ENCODE measurements at places on chromosomes 13 and 19.

DNA sequence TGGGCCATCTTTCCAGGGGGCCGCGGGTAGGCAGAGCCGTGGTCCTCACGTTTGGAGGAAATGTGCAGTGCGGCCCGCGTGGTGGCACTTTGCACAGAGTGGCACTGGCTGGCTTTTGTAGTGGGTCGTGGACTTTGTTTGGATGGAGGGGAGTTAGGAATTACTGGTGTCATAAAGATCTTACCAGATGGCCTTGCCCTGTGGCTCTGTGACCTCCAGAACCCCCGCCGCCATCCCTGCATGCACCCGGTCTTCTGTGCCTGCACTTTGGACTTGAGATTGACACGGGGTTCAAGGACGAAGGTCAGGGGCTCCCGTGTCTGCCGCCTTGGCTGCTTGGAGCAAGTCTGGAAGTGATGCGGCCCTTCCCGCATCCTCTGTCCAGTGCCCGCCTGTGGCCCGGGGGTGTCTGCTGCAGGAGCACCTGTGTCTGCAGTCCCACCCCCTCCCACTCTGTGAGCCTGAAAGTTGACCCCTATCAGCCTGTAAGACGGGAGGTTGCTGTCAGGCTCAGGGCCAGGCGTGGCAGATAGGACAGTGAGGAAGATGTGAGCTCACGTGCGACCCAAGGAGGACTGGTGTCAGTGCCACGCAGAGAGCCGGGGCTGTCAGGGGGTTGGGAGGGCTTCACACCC lies 2.2 kb downstream of the GNA11 start:
- peak overlapping the region; percentile 72 for H3K4me3 ChIP-seq
- peaks cover 20% of the 10 kb centered on the region for H3K4me1 ChIP-seq
- no peak for DNase-seq
- H3K27me3 ChIP-seq = peaks cover 12% of the 10 kb centered on the region
- H3K36me3 ChIP-seq = no peaks in the 10 kb centered on the region

DNA sequence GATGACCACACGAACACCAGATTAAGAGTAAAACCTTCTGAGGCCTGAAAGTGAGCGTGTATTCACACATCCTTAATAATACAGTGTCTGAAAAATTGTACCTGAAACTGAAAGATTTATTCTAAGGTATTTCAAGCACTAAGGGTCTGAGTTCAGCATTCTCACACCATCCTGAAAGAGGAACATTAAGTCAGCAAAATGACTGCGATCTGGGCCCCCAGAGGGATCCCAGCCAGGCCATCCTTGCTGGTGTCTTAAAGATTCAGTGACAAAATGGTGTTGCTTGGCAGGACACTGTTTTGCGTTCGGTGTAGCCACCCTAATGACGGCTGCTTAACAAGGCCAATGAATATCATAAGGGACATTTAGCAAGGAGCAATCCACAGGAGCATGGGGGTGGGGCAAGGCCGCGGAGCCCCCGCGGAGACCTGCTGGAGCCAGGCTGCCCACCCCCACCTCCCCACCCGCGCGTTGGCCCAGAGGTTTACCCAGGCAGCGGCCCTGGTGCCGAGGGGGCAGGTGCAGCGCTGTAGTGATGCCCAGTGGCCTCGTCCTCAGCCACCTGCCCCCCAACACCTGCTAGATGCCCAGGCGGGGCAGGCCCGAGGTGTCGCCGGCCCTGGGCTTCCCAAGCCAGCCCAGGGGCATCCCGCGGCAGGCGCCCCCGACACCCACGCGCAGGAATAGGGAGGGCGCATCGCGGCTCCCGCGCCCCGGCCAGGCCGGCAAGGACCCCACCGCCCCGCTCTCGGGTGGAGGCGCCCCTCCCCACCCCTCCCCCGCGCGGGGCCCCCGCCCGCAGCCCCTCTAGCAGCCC lies 742 bp downstream of the NALCN start:
- H3K4me1 ChIP-seq = no peaks in the 10 kb centered on the region
- H3K36me3 ChIP-seq = no peaks in the 10 kb centered on the region
- H3K4me3 ChIP-seq = no peak overlapping the region
- peaks cover 44% of the 10 kb centered on the region for H3K27me3 ChIP-seq

- no peak overlapping the region for H3K4me3 ChIP-seq
- no peaks in the 10 kb centered on the region for H3K4me1 ChIP-seq
- H3K36me3 ChIP-seq = no peaks in the 10 kb centered on the region
- no peak overlapping the region for H3K27ac ChIP-seq
- H3K27me3 ChIP-seq = no peaks in the 10 kb centered on the region
- no peak for DNase-seq
These were observed 267.3 kb downstream of the RFC3 start for GRCh38 chr13:34085204-34085603.

DNA sequence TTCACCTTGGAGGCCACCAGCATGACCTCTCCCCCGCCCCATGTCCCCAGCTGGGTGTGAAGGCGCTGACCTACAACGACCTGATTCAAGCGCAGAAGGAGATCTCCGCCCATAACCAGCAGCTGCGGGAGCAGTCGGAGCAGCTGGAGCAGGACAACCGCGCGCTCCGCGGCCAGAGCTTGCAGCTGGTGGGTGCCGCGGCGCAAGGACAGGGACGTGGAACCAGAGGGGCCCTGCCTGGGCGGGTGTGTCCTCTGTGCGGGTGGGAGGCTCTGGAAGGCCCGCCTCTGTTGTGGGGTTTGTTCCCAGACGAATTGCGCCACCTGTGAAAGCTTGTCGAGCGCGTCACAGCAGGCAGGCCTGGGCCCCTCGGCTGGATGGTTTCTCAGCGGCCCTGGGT lies 22.3 kb downstream of the PLEKHJ1 start:
- H3K36me3 ChIP-seq = peaks cover 30% of the 10 kb centered on the region
- H3K27ac ChIP-seq = no peak overlapping the region
- no peaks in the 10 kb centered on the region for H3K27me3 ChIP-seq

GRCh38 chr13:111177081-111177711 lies 62.1 kb downstream of the ARHGEF7 start:
- no peak overlapping the region for H3K4me3 ChIP-seq
- DNase-seq = no peak
- peaks cover 68% of the 10 kb centered on the region for H3K4me1 ChIP-seq
- H3K27me3 ChIP-seq = no peaks in the 10 kb centered on the region
- H3K27ac ChIP-seq = peak overlapping the region; percentile 71
- peaks cover 47% of the 10 kb centered on the region for H3K36me3 ChIP-seq

DNA sequence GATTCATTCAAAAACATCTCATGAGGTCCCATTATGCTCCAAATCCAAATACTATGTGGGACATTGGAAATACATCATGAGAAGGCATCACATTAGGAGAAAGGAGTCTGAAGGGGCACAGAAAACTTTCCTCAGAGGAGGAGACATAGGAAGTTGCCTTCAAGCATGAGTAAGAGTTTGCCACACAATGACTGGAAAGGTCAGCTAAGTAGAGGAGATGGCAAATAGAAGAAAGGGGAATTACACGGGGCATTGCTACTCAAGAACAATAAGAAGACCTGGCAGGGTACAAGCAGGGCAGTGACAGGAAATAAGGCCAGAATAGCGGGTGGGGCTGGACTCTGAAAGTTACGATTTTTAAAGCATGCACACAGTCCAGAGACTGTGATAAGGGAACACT lies 231.6 kb downstream of the SPRY2 start:
- H3K4me1 ChIP-seq = no peaks in the 10 kb centered on the region
- no peaks in the 10 kb centered on the region for H3K27me3 ChIP-seq

GRCh38 chr19:29527500-29528328 lies 1.9 kb downstream of the VSTM2B start:
- H3K27me3 ChIP-seq = peaks cover 79% of the 10 kb centered on the region
- DNase-seq = no peak
- H3K4me3 ChIP-seq = peak overlapping the region; percentile 50
- H3K27ac ChIP-seq = peak overlapping the region; percentile 59

- H3K4me1 ChIP-seq = no peaks in the 10 kb centered on the region
- no peak overlapping the region for H3K4me3 ChIP-seq
- DNase-seq = no peak
- H3K27me3 ChIP-seq = no peaks in the 10 kb centered on the region
These were observed 405.6 kb upstream of the PCDH9 start for GRCh38 chr13:67635754-67636153.

DNA sequence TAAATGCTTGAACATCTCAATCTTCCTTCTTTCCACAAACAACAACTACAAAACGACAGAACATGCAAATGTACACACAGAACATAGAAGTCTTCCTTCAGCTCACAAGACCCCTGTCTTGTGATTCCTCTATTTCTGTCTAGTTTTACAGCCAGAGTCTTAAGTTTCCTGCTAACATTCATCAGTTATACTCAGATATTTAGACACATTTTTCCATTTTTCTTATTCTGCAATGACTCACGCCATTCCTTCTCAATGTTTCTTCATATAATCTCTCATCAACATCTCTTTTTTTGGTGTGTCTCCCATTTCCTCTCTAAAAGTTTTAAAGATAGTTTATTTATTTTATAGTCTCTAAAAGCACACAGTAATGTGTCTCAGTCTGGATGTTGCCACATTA lies 1872.9 kb upstream of the PCDH20 start:
- no peaks in the 10 kb centered on the region for H3K36me3 ChIP-seq
- H3K4me1 ChIP-seq = no peaks in the 10 kb centered on the region

- H3K4me1 ChIP-seq = no peaks in the 10 kb centered on the region
- H3K4me3 ChIP-seq = no peak overlapping the region
- H3K27ac ChIP-seq = no peak overlapping the region
- no peaks in the 10 kb centered on the region for H3K36me3 ChIP-seq
These were observed 789.8 kb upstream of the PCDH9 start for GRCh38 chr13:68019901-68020300.

GRCh38 chr13:110210604-110210985 lies 96.4 kb downstream of the COL4A1 start:
- H3K4me3 ChIP-seq = no peak overlapping the region
- H3K36me3 ChIP-seq = no peaks in the 10 kb centered on the region
- H3K27me3 ChIP-seq = peaks cover 8% of the 10 kb centered on the region
- no peak for DNase-seq
- H3K4me1 ChIP-seq = no peaks in the 10 kb centered on the region

DNA sequence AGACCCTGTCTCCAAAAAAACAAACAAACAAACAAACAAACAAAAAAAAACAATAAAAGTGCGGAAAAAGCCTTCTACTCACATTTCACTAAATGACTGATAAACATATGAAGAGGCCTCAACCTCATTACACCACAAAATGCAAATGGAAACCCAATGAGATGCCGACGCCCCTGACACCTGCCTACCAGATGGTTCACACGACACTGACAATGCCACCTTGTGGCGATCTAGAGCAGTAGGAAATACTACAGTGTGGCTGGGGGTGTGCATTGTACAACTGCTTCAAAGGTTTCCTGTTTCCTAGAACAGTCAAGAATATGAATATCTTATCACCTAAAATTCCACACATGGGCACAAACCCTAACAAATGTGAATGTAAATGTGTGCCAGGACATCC lies 14.0 kb downstream of the SCGB2B2 start:
- DNase-seq = no peak
- H3K4me1 ChIP-seq = peaks cover 13% of the 10 kb centered on the region
- H3K27me3 ChIP-seq = peaks cover 7% of the 10 kb centered on the region
- no peak overlapping the region for H3K27ac ChIP-seq
- no peak overlapping the region for H3K4me3 ChIP-seq
- peaks cover 3% of the 10 kb centered on the region for H3K36me3 ChIP-seq

- no peaks in the 10 kb centered on the region for H3K4me1 ChIP-seq
- peaks cover 11% of the 10 kb centered on the region for H3K36me3 ChIP-seq
- no peak overlapping the region for H3K27ac ChIP-seq
- no peak for DNase-seq
- no peak overlapping the region for H3K4me3 ChIP-seq
- H3K27me3 ChIP-seq = no peaks in the 10 kb centered on the region
These were observed 127.9 kb upstream of the USP29 start for GRCh38 chr19:56991912-56992311.

- DNase-seq = peak; percentile 41
- peaks cover 31% of the 10 kb centered on the region for H3K27me3 ChIP-seq
- H3K4me1 ChIP-seq = peaks cover 20% of the 10 kb centered on the region
These were observed 7.3 kb downstream of the NKPD1 start for GRCh38 chr19:45153339-45154063.

- H3K4me3 ChIP-seq = peak overlapping the region; percentile 95
- DNase-seq = peak; percentile 73
- H3K27ac ChIP-seq = peak overlapping the region; percentile 96
- peaks cover 50% of the 10 kb centered on the region for H3K4me1 ChIP-seq
These were observed 594 bp downstream of the URI1 start for GRCh38 chr19:29942404-29943261.

DNA sequence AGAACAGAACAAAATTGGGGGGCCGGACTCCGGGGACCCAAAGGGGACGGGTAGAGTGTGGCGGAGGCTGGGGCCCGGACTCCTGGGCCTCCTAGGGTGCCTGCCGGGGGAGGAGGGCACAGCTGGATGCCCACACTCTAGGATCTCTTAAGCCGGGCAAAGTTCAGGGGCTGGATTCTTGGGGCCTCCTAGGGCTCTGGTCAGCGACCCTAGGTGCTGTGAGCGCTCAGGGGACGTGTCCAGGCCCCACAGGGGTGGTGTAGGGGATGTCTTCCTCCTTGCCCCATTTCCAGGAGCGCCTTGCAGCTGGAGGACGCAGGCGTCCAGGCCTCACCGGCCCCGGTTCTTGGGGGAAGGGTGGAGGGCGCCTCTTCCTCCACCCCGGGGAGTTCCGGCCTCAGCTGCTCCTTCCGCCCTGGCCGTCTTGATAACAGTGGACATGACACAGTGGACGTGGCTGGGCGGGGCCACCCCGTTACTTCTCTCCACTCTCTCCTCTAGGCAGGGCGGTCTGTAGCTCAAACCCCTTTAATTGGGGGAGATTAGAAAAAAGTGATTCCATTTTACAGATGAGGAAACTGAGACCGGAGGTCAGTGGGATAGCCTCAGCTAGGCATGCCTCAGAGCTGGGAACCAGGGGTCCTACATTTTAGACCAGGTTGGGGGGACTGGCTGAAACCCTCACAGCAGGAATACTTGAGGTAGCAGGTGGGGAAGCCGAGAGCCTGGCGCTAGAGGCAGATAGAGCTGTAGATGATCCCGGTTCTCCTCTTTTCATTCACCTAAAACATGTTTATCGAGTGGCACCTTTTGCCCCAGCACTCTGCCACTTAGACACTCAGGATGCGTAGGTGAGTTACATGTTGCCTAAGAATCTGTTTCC lies 705 bp downstream of the STXBP2 start:
- H3K4me3 ChIP-seq = peak overlapping the region; percentile 81
- peaks cover 9% of the 10 kb centered on the region for H3K36me3 ChIP-seq
- no peaks in the 10 kb centered on the region for H3K27me3 ChIP-seq
- H3K4me1 ChIP-seq = peaks cover 28% of the 10 kb centered on the region
- DNase-seq = no peak

GRCh38 chr13:102852556-102852955 lies 6.7 kb downstream of the ERCC5 start:
- H3K27me3 ChIP-seq = no peaks in the 10 kb centered on the region
- peak overlapping the region; percentile 50 for H3K27ac ChIP-seq
- DNase-seq = no peak
- H3K36me3 ChIP-seq = peaks cover 28% of the 10 kb centered on the region

DNA sequence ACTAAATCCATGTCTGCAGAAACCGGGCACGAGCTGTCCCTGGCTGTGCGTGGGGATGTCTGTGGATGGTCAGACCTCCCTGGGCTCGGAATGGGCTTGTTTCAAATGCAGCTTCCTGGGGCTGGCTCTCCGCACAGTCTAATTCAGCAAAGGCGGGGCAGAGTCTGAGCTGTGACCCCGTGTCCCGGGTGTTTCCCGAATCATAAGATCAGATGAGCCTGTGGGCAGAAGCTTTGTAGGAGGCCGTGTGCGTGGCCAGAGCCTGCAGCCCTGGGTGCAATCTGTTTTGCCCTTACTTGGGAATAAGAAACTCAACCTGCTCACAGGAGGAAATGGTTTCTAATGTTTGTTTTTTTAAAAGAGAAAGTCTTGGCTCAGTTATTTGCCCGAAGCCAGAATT lies 13.9 kb upstream of the GNA11 start:
- no peak overlapping the region for H3K4me3 ChIP-seq
- H3K36me3 ChIP-seq = no peaks in the 10 kb centered on the region
- H3K4me1 ChIP-seq = no peaks in the 10 kb centered on the region
- H3K27ac ChIP-seq = no peak overlapping the region
- no peaks in the 10 kb centered on the region for H3K27me3 ChIP-seq

All from activated naive CD8-positive, alpha-beta T cell treated with anti-CD3 and anti-CD28 coated beads, Interleukin-2, amount 50 U/mL, for 24 hours (primary cell).